ENCODE measurements at places on chromosomes 16 and 17.

GRCh38 chr17:2068519-2069051 lies 13.7 kb downstream of the HIC1 start:
- no peak for DNase-seq

DNA sequence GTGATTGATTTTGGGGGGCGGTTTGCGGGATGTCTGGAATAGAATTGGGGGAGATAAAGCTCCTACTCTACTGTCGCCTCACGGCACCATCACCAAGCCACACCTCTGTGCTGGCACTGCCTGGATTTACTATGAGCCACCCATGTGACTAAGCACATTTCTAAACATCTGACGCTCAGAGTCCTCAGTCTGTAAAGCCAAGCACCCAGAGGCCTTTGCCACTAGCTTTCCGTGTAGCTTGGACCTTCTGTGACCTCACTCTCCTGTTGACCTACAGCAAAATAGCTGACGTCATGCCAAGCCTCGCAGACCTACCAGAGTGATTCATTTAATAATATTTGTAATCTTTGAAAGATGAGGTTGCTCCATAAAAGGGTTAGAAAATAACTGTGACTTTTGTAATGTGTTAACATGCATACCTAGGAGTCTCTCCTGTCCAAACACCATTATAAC lies 38.5 kb upstream of the MYOCD start:
- DNase-seq, result no peak

DNA sequence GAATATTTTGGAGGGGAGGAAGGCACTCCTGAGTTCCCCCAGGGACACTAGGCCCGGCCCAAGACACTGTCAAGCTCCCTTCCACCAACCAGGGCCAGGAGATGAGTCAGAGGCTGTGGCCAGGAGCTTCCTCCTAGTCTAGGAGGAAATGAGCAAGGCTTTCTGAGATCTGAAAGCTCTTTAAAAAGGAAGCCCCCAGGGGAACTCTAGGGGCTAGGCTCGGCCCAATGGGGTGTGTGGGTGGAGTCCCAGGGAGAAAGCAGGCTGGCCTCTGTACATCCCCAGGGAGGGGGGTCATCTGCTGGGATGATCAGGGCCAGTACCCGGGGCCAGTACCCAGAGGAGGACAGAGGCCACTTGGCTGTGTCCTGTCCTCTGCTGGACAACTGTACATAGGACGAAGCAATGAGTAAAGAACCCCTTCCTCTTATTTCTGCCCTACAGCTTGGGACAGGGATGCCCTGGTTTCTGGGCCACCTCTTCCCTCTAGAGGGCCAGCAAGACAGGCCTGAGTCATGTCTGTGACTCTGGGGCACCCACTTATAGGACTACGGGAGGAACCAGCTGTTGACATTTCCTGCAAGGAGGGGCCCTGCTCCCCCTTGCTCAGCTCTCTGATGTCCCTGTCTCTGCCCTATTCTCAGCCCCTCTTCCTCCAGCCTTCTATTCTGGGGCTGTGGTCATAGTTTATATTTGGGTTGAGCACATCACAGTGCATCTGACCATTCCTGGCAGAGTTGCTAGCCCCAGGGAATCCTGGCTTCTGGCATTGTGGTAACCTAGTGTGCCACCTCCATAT lies 2.7 kb downstream of the FHOD1 start:
- peak; percentile 62 for DNase-seq

- no peak for DNase-seq
These were observed 108.8 kb downstream of the SOCS1 start for GRCh38 chr16:11147033-11147753.

- no peak for DNase-seq
These were observed 4.4 kb downstream of the MVP start for GRCh38 chr16:29824589-29825144.

All from effector CD8-positive, alpha-beta T cell (primary cell).